Stimulated activated CD8-positive, alpha-beta memory T cell treated with anti-CD3 and anti-CD28 coated beads, Interleukin-4, amount 100 ng/mL, for 1 hour (primary cell): ENCODE measurements at places on chromosomes 2 and 18.

- DNase-seq = no peak
Measured at GRCh38 chr2:101912545-101912944, 79.2 kb upstream of the IL1R2 start.

DNA sequence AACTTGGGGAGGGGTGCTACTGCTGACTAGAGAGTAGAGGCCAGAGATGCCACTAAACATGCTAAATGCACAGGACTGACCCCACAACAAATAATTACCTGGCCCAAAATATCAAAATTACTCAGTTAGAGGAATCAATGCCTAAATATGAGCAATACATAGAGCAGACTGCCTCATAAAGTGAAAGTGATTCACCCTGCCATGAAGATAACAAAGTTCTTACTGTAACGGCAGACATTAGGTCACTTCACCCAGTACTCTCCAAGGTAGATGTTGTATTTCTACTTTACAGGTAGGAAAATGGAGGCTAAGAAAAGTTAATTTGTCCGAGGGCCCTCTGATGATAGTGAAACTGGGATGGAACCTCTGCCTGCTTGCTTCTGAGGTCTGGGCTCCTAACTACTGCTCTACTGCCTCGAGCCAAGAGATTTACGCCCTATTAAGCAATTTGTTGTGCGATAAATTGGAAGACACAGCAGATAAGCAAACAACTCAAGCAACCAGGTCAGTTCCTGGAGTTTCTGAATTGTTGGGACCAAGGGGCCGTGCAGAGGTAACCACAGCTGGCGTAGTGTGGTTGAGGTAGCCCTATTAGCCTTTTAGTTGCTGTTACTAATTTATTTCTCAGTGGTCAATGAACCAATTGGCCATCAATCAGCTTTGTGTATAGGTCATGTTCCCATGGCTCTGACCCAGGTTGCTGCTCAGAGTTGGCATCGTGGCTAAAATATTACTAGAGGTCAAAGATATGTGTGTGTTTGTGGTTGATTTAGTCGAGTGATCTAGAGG lies 4.8 kb downstream of the DHRS9 start:
- DNase-seq = no peak

- no peak for DNase-seq
Measured at GRCh38 chr2:71710367-71711132, 257.2 kb downstream of the DYSF start.

GRCh38 chr2:43221763-43222474 lies 4.5 kb downstream of the ZFP36L2 start:
- no peak for DNase-seq

- no peak for DNase-seq
Measured at GRCh38 chr2:113080134-113080533, 12.4 kb downstream of the IL1F10 start.

GRCh38 chr2:36404318-36404717 lies 48.7 kb downstream of the CRIM1 start:
- no peak for DNase-seq

- DNase-seq = no peak
Measured at GRCh38 chr2:198054299-198054698, 249.9 kb downstream of the PLCL1 start.

GRCh38 chr18:58044370-58045241 lies 580 bp downstream of the NEDD4L start:
- no peak for DNase-seq

- no peak for DNase-seq
Measured at GRCh38 chr2:55879976-55880375, 43.6 kb downstream of the EFEMP1 start.

DNA sequence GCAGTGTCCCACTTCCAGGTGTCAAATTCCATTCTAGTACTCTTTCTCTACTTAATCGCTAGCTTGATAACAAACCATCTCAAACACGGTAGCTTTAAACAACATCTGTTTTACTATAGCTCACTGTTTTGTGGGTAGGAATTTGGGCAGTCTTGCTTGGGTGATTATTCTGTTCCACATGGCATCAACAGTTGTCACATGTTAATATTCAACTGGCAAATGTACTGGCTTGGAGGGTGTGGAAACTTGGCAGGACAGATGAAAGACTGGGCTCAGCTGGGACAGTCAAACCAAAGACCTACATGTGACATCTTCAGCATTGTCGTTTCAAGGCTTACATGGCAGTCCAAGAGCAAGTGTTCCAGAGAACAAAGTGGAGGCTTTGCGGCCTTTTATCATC lies 241.8 kb downstream of the PTH2R start:
- DNase-seq = no peak

DNA sequence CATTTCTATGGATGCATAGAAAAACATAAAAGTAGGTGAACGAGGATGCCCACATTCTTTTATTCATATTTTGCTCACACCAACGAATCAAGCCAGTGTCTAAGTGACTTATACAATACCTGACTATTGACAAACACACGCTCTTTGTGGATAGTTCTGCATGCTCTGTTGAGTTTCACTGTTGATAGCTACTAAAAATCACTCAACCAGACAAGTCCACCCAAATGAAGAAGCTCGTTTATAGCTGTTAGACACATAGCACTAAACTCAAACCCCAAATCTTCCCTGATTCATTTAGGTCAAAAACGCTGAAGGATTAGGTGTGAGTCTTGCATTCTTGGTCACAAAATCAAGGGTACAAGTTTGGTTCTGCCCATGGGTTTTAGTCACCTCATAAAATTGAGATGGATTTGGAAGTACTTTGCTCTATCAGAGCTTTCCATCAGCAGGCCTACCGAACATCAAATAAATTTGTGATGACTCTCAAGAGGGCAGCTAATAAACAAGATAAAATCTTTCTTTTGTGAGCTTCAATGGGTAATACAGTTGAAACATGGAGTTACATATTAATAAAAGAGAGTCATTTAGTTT lies 92.7 kb upstream of the ETAA1 start:
- no peak for DNase-seq

- DNase-seq = no peak
Measured at GRCh38 chr2:44894058-44894457, 47.4 kb upstream of the SIX3 start.

DNA sequence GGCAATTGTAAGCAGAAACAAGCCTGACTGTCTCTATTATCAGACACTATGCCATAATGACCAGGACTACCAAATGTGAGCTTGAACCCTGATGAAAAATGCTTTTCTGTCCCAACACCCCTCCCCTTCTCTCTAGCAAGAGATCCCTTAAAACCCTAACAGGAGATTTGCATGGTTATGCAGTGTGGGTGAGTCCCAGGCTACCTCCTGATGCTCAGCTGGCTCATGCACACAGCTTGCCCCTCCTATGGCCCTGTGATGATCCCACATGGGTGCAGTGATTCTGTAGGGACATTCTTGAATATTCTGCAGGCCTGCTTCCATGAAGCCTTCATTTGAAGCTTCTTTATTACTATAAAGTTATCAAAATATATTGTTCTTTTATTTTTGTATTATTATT lies 357.4 kb downstream of the AKAIN1 start:
- DNase-seq = no peak

- DNase-seq = no peak
Measured at GRCh38 chr2:46162329-46163097, 134.7 kb upstream of the EPAS1 start.

DNA sequence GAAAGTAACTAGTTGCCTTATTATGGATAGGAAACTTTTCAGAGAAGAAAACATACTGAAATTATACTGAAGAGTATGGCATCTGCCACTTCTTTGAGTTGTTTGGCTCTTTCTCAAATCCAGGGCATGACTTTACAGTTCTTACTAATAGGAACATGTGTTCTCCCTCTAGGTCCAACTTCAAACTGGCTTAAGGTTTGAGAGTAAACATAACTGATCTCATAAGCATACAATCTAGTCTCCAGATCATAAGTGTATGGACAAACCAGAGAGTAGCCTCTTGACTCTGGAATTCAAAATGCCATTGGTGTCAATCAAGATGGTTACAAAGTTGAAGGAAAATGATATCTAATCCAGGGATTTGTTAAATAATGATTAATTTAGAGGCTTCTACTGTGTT lies 101.5 kb downstream of the NYAP2 start:
- DNase-seq = no peak

DNA sequence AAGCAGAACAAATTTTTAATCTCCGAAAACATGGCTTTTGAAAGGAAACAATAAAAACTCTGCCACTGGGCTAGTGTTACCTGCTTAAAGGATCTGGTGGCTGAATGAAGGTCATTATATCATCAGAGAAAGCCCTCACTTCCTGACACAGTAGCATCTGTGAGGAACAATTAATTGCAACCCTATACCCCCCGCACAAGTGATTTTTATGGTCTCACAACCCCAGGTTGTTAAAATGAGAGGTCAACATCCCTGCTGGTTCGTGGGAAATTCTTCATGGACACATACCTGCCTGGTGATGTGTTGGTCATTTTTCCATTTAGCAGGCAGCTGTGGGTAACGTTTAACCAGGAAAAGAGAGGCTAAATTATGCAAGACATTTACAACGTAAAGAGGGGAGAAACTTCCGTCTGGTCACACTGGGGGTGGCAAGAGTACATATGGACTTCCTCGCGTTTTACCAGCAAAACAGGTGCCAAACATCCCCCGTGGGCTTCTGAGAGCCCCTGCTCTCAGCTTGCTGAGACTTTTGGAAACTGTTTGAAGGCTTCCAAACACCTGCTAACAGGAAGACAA lies 29.2 kb downstream of the NIFK start:
- no peak for DNase-seq

GRCh38 chr2:231673348-231673770 lies 35.0 kb upstream of the PTMA start:
- DNase-seq = no peak

- no peak for DNase-seq
Measured at GRCh38 chr2:217899231-217900009, 103.4 kb downstream of the TNS1 start.

GRCh38 chr2:26139269-26140183 lies 33.4 kb upstream of the GAREM2 start:
- DNase-seq = no peak

- no peak for DNase-seq
Measured at GRCh38 chr2:71181316-71181715, 45.6 kb downstream of the PAIP2B start.

DNA sequence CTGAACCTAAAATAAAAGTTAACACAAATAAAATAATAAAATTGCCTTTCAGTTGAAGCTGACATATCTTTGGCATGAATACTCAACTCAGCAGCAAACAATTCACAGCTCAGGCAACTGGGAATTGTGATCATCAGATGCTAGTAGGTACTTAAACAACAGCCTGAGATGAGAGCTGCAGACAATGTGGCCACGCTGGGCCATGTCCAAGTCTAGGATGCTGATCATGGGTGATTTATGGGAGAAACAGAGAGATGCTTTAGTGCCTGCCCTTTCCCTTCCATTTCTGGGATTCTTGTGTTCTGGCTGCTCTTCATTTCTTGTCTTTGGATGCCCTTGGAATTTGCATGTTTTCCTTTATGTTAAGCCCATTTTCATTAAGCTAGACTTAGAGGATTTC lies 212.4 kb upstream of the CWC22 start:
- DNase-seq = no peak

DNA sequence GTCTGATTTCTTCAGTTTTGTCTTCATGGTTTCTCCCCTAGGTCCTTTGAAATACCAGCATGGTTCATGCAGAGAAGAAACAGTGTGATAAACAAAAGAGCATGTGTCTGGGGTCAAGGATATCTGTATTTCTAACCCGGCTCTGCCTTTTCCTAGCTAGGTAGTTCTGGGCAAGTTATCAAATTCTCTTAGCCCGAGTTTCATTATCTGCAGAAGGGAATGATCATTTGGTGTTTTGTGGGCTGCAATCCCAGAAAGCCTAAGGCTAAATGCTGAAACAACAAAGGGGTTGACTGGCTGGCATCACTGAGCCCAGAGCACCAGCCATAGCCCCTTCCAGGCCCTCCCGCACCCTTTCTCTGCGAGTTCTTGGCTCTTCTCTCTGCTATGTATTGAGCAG lies 51.7 kb upstream of the DAPL1 start:
- no peak for DNase-seq

- DNase-seq = no peak
Measured at GRCh38 chr2:7880566-7880965, 801.3 kb upstream of the ID2 start.

GRCh38 chr18:48203288-48203945 lies 205.8 kb downstream of the ZBTB7C start:
- no peak for DNase-seq

DNA sequence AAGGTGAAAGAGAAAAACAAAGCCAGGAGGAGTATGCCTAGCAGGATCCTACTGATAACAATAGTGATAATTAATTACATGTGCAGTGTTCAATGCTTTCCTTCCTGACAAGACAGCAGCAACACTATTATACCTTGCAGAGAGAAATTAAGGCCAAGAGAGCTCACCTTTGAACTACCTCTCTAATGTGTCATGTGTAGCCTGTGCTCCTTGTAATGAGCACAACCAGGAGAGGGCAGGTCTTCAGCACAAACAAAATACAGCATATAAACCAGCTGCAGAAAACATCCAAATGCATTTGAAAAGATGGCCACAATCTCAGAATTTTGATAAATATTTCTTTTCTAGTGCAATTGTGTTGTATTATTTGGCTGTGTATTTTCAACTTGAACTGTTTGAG lies 1425.7 kb downstream of the DSC3 start:
- DNase-seq = no peak

GRCh38 chr2:234898534-234899053 lies 53.2 kb upstream of the SH3BP4 start:
- no peak for DNase-seq

DNA sequence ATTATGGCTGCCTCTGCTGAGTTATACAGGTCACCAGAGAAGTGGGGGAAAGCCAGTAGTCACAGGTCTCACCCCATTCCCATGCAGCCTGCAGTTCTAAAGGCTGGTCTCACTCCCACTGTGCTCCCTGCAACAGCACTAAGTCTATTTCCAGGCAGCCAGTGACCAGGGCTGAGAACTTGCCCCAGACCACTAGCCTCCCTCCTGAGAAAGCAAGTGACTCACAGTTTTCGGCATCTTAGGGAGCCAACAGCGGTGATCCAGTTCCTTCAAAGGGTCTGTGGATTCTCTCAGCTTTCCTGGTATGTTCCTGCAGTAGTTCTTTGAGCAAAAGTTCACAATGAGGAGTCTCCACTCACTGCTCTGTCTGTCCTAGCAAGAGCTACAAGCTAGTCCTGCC lies 329.6 kb upstream of the MAP2 start:
- no peak for DNase-seq

DNA sequence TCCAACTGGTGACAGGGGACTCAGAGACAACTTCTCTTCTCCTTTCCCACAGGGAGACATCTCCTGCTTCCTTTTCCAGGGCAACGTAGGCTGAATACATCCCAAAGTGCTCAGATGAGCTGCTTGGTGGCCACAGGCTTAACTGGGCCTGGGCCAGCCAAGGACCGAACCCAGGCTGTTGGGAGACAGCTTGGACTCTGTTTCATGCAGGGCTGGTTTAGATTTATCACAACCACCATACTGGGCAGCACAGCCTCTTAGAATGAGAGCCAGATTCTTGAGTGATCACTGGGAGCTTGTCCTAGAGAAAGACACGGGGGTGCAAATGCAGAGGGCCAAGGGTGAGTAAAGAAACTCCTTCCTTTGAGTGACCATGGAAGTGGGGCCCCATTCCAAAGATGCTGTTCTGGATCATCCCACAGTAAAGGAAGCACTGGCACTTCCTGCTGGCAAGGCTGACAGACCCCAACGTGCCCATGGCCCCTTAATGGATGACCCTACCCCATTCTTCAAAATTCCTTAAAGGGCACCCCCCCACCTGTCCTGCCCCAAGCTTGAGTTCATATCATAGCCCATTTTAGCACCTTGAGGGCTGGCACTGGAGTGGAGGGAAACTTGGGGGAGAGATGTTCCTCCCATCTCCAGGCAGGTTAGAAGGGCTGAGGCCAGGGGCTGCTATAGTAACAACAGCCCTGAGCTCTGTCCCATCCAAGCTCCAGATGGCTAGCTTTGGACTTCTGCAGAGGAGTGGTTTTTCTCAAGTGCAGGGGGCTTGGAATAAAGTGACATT lies 84.1 kb downstream of the CAPN13 start:
- no peak for DNase-seq
